GM04504 (cell line): ENCODE measurements at places on chromosomes 2 and 18.
A peak's percentile ranks its signal among the peaks of the same experiment; 100 is the strongest.

DNA sequence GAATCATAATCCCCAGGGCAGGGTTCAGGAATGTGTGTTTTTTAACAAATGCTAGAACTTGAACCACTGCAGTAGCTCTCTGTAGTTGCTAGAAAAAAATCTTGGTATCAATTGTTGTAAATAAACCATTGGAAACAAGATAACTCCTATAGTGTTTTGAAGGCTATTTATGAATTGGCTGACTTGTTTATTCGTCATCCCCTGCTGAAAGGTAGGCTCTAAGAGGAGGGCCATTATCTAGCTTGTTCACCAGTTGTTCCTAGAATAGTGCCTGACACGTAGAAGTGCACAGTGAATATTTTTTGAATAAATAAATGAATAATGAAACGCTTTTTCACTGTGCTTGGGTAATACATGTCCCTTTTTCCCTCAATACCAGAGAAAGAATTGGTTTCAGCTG lies 211.4 kb downstream of the BABAM2 start:
- no peak for DNase-seq

DNA sequence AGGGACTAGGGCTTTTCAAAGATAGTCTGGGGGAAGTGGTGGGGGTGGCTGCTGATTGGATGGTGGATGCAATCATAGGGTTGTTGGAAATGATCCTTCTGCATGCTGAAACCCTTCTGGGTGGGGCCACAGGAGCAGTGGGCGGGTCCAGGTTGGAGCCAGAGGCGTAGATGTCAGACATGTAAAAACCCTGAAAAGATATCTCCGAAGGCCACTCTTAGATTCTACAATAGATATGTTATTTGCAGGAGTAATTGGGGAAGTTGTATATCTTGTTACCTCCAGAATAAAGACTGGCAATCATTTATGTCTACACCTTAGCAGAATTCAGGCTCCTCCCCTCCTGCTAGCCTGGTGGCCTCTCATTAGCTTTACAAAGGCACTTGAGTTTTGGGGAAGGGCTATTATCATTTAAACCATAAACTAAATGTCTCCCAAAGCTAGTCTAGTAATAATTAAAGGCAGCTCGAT lies 8.2 kb upstream of the FAM98A start:
- no peak for DNase-seq

DNA sequence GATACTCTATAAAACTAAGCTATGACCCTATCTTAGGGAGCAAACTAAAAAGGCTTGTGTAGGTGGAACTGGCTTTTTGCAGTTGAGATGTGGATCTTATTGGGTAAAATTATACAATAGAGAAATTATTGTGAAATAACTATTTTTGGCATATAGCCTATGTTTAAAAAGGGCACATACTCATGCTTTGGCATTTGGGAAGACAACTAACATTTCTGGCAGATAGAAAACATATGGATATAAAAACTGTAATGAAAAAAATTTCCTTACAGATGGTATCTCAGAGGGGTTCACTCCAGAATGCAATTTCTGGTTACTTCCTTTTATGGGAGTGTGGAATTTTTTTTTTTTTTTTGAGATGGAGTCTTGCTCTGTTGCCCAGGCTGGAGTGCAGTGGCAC lies 120.1 kb upstream of the CCDC195 start:
- DNase-seq = no peak

GRCh38 chr2:181051861-181052522 lies 71.6 kb downstream of the UBE2E3 start:
- DNase-seq = no peak

DNA sequence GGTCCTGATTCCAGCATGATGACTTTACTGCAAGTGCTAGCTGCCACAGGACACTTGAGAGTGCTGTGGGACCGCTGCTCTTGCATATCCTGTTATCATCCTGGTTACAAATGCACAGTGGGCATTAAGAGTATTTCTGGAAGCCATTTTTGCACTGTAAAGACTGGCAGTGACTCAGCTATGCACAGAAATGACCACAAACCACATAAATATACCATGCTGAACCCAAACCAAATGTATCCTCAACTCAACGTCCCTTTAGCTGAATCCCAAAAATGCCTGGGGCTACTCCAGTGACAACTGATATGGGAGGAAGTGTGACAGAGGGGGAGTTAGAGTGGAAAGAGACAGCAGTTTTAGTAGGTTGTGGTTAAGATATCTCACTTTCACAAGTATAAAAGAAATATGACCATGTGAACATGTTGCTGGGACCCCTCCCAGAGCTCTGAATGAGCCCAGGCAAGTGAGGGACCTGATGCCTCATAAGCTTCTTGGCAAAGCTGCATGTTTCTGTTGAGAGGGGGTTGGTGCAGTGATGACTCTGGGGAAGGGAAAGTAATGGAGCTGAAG lies 37.3 kb downstream of the RHBDD1 start:
- no peak for DNase-seq

GRCh38 chr2:161913865-161914264 lies 160.2 kb downstream of the DPP4 start:
- no peak for DNase-seq

DNA sequence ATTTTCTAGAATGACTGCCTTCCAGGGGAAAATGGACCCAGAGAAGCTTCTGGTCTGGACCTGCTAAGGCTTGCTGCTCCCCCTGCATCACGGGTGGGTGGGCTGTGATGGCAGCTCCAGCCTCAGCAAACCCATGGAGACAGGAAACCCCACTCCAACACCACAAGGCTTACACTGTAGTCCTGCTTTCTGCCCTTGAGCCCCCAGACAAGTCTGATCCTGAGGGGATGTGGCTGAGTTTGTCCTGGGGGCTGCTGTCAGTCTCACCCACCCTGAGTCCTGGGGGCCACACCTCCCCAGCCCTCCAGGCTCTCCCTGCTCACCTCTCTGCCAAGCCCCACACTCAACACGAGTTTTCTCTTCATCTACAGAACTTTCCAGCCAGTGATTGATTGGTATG lies 279.4 kb downstream of the EIPR1 start:
- DNase-seq = no peak

GRCh38 chr18:35253655-35254287 lies 12.9 kb downstream of the ZNF397 start:
- DNase-seq = no peak

DNA sequence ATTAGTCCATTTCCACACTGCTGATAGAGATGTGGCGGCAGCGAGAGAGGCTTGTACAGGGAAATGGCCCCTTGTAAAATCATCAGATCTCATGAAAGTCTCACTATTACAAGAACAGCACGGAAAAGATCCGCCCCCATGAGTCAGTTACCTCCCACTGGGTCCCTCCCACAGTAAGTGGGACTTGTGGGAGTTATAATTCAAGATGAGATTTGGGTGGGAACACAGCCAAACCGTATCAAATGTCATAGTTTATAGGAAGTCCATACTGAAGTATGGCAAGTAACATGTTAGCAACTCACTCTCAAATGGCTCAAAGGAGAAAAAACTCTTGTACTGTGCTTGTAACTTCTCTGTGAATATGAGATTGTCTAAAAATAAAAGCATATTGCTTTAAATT lies 56.1 kb downstream of the FARP2 start:
- DNase-seq = peak; percentile 21

- no peak for DNase-seq
Measured at GRCh38 chr2:136122661-136123060, 4.7 kb upstream of the CXCR4 start.
